ENCODE measurements at places on chromosomes 2 and 18. TPM values are rescaled to one million over a fixed set of nuclear protein-coding genes. Genes with fewer than 3 reads are reported as not detected.

RSAD2 gene
- total RNA-seq = 0.15 TPM

RPL37A gene
- total RNA-seq = 4,645 TPM

NOL4 gene
- total RNA-seq = not detected

GPR75 gene
- 1.5 TPM for total RNA-seq

TPO gene
- total RNA-seq = not detected

PIK3C3 gene
- 18.6 TPM for total RNA-seq

EFEMP1 gene
- total RNA-seq = 47.0 TPM

TAF4B gene
- 5.3 TPM for total RNA-seq

INHA gene
- total RNA-seq = 0.38 TPM

SERPINB4 gene
- total RNA-seq = 0.16 TPM

RESP18 gene
- total RNA-seq = not detected

COLEC11 gene
- total RNA-seq = 0.62 TPM

KLHL41 gene
- 0.20 TPM for total RNA-seq

CCT7 gene
- 891 TPM for total RNA-seq

HDHD2 gene
- total RNA-seq = 10.0 TPM

DUSP11 gene
- 38.1 TPM for total RNA-seq

CMPK2 gene
- total RNA-seq = 1.00 TPM

UGT1A10 gene
- 0.26 TPM for total RNA-seq

KLHL29 gene
- total RNA-seq = 4.0 TPM
